ENCODE measurements at places on chromosomes 7 and 10. TPM values are rescaled to one million over a fixed set of nuclear protein-coding genes. Genes with fewer than 3 reads are reported as not detected.

DNA sequence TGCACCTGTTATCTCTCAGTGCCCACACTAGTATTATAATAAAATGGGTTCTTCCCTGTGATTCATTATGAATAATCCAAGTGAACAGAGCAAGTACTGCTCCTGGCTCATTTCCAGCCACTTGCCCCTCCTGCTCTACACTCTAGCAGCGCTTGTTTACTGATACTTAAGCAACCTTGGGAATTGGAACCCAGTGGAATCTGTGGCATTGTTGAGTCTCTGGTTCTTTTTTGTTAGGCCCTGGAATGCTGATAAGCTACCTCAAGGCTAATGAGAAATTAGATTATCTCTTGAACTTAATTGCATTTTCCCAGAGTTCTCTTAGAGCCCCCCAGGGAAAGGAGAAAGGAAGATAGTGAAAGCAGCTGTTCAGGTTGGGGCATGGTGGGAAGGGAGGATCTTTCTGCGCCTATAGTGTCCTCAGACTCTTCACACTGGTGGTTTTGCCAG lies 34.0 kb downstream of the PRKAR2B start:
- H3K4me3 ChIP-seq, result no peak overlapping the region
- H3K27me3 ChIP-seq, result no peaks in the 10 kb centered on the region
- no peak overlapping the region for H3K27ac ChIP-seq
- peak; percentile 4 for DNase-seq

PIK3CG gene
- 0.05 TPM for total RNA-seq

ZNF488 gene
- total RNA-seq, result 3.9 TPM

- no peaks in the 10 kb centered on the region for H3K36me3 ChIP-seq
- no peaks in the 10 kb centered on the region for H3K27me3 ChIP-seq
- no peak overlapping the region for H3K4me3 ChIP-seq
- no peak for DNase-seq
- H3K27ac ChIP-seq, result no peak overlapping the region
Measured at GRCh38 chr10:131155876-131156230, 155.7 kb downstream of the TCERG1L start.

GRCh38 chr7:66326501-66327215 lies 121.5 kb downstream of the TPST1 start:
- no peaks in the 10 kb centered on the region for H3K36me3 ChIP-seq
- no peak overlapping the region for H3K27ac ChIP-seq
- DNase-seq, result no peak
- H3K27me3 ChIP-seq, result no peaks in the 10 kb centered on the region
- H3K4me3 ChIP-seq, result no peak overlapping the region

GRCh38 chr10:6347391-6347951 lies 144.7 kb downstream of the PFKFB3 start:
- no peak for DNase-seq
- H3K27ac ChIP-seq, result no peak overlapping the region
- H3K27me3 ChIP-seq, result no peaks in the 10 kb centered on the region
- H3K4me3 ChIP-seq, result no peak overlapping the region
- no peaks in the 10 kb centered on the region for H3K36me3 ChIP-seq
- no peaks in the 10 kb centered on the region for H3K4me1 ChIP-seq

MACC1 gene
- 9.8 TPM for total RNA-seq

DNA sequence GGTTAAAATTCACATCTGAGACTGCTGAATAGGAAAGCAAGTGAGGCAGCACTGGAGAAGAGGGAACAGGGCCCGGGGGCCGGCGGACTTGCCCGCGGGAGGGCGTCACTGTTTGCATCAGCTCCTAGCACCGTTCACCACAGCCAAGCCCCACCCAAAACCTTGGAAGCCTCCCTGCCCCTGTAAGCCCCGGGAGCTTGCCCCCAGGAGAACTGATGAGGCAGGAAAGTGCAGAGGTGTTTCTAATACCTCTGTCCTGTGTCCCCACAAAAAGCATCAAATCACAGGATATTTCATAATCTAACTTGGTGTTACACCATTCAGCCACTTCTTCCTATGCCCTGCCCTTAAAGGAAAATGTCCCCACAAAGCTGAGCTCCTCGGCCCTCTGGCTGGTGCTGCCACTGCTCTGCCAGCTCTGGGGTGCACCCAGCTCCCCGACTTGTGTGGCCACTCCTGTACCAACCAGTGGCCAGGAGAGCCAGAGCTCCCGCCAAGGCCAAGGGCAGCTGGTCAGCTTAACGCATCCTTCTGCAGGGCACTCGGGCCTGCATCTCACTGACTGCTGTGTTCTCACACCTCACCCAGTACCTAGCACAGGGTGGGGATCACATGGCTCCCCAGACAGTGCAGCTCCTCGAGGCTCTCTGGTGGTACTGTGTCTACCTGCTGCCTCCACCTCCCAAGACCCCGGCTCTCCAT lies 47.3 kb upstream of the CNPY1 start:
- peaks cover 17% of the 10 kb centered on the region for H3K4me1 ChIP-seq
- DNase-seq, result no peak
- no peak overlapping the region for H3K27ac ChIP-seq
- no peak overlapping the region for H3K4me3 ChIP-seq

GGCT gene
- total RNA-seq, result 60.6 TPM

LYZL1 gene
- not detected for total RNA-seq

DNA sequence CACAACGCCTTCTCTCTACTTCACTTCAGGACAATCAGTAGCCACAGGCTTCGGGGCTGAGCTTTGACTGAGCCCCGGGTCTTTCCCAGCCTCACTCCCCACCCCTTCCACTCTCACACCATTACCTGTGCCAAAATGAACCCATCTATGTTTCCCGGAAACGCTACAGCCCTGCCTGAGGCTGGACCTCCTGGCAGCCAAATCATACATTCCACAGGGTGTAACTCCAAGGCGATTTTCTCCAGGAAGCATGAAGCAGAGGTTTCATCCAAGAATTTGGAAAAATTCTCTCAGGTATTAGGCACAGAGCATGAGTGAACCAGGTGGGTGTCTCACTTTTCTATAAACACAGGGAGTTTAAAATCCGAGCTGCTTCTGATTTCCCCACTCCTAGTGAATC lies 286.3 kb downstream of the TNS3 start:
- H3K4me1 ChIP-seq, result peaks cover 16% of the 10 kb centered on the region
- no peaks in the 10 kb centered on the region for H3K27me3 ChIP-seq
- no peak overlapping the region for H3K4me3 ChIP-seq

DNA sequence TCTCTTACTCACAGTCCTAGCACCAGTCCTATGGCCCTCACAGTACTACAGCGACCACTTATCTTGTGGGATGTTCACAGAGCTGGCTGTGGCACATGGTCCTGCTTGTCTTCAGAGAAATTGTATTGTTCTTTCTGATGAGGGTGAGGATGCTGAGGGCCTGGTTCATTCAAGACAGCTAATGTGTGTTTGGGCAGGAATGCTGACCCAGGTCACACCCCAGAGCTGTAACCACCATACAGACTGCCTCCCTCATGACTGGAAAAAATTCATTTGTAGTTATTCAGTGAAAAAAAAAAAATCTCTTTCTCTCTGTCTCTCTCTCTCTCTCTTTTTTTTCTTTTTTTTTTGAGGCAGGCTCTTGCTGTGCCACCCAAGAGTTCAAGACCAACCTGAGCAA lies 83.5 kb downstream of the KLF6 start:
- no peak overlapping the region for H3K27ac ChIP-seq
- no peak for DNase-seq
- H3K4me1 ChIP-seq, result no peaks in the 10 kb centered on the region

GRCh38 chr10:6770846-6771245 lies 190.8 kb upstream of the PRKCQ start:
- H3K4me1 ChIP-seq, result no peaks in the 10 kb centered on the region
- no peaks in the 10 kb centered on the region for H3K27me3 ChIP-seq
- H3K36me3 ChIP-seq, result no peaks in the 10 kb centered on the region
- H3K4me3 ChIP-seq, result no peak overlapping the region
- H3K27ac ChIP-seq, result no peak overlapping the region

VGF gene
- 43.2 TPM for total RNA-seq

DNA sequence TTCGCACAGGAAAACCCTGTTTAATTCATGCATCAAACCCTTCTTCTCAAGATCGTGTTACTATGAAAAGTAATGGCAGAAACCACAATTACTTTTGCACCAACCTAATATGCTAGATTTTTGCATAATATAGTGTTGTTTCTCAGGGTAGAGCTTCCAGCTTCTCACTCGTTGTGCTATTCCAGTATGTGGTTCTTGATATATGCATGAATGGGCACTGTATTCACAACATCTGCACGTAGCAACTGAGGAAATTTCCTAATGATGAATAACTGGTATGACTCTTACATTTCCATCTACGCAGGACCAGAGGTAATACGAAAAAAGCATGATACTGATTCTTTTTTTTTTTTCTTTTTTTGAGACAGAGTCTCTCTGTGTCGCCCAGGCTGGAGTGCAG lies 326.6 kb upstream of the GALNT17 start:
- no peak overlapping the region for H3K4me3 ChIP-seq
- no peaks in the 10 kb centered on the region for H3K4me1 ChIP-seq

TBC1D12 gene
- 7.1 TPM for total RNA-seq

GRCh38 chr7:155224116-155224811 lies 73.4 kb upstream of the INSIG1 start:
- no peak overlapping the region for H3K27ac ChIP-seq
- no peaks in the 10 kb centered on the region for H3K36me3 ChIP-seq
- no peak for DNase-seq
- no peak overlapping the region for H3K4me3 ChIP-seq
- no peaks in the 10 kb centered on the region for H3K27me3 ChIP-seq
- peaks cover 3% of the 10 kb centered on the region for H3K4me1 ChIP-seq

- H3K4me1 ChIP-seq, result no peaks in the 10 kb centered on the region
- H3K27ac ChIP-seq, result no peak overlapping the region
- no peak for DNase-seq
- no peaks in the 10 kb centered on the region for H3K27me3 ChIP-seq
Measured at GRCh38 chr10:129604333-129605032, 137.4 kb downstream of the MGMT start.

- no peak within 1 kb of the TSS for H3K27ac ChIP-seq
- peak within 1 kb of the TSS; percentile 45 for H3K4me3 ChIP-seq
- no peak for DNase-seq
- H3K36me3 ChIP-seq, result no peaks in the 10 kb centered on the region
- peaks cover 19% of the 10 kb centered on the region for H3K4me1 ChIP-seq
Measured at GRCh38 chr10:43076876-43077420, at the start of gene RET. Gene RET, plus strand, starts transcription at chr10:43077069. Its CDS starts 190 bp downstream, at chr10:43077259.

DNA sequence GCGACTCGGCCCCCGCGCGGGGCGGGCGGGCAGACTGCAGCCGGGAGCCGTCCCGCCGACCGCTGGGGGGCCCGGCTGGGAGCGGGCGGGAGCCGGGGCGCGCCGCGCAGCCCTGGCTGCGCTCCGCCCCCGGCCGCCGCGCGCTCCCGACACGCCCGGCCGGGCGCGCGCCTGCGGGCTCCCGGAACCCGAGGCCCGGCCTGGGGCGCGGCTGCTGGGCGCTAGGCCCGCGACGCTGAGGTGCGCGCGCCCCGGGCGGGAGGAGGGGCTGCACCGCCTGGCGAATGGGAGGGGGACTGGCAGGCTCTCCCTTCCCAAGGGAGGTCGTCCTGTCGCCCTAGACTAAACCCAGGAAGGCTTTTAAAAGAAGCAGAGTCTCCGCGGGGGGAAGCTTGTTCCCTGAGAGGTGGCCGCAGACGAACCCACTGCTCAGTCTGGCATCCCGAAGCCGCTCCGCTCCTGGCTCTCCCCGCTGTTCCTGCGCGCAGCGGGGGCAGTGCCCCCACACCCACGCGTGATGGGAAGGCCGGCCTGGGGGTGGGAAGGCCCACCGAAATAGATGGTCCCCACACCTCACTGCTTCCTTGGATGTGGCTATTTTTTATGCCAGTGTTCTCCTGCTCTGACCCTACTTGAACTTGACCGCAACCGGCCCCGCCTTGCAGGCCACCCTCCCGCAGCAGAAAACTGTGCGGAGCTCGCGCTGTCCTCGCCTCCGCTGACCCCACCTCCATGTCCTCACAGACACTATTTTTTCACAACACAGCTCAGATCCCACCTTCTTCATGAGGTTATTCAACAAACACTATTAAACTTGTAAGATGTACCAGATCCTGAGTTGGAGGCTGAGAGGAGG lies at the start of gene VOPP1:
Gene VOPP1, minus strand, starts transcription at position 125 of the 856 bp plus-strand sequence. CDS start 178 bp downstream, outside the sequence.
- peak within 1 kb of the TSS; percentile 65 for H3K27ac ChIP-seq
- no peak for DNase-seq
- peak within 1 kb of the TSS; percentile 69 for H3K4me3 ChIP-seq
- H3K36me3 ChIP-seq, result no peaks in the 10 kb centered on the region

GRCh38 chr7:144777005-144777839 lies 58.6 kb downstream of the TPK1 start:
- no peaks in the 10 kb centered on the region for H3K27me3 ChIP-seq
- H3K4me3 ChIP-seq, result no peak overlapping the region
- H3K4me1 ChIP-seq, result no peaks in the 10 kb centered on the region
- DNase-seq, result no peak

GRCh38 chr7:44375926-44376342 lies 50.5 kb upstream of the CAMK2B start:
- H3K4me3 ChIP-seq, result no peak overlapping the region
- peaks cover 14% of the 10 kb centered on the region for H3K4me1 ChIP-seq
- peaks cover 4% of the 10 kb centered on the region for H3K27me3 ChIP-seq
- H3K27ac ChIP-seq, result no peak overlapping the region
- DNase-seq, result no peak

- H3K4me1 ChIP-seq, result no peaks in the 10 kb centered on the region
- DNase-seq, result no peak
- H3K27me3 ChIP-seq, result 0 out of 2 replicates have a peak, but pooled peaks cover 5% of the 10 kb centered on the region
- no peak overlapping the region for H3K4me3 ChIP-seq
Measured at GRCh38 chr10:101118031-101118430, 13.1 kb upstream of the TLX1 start.

DNA sequence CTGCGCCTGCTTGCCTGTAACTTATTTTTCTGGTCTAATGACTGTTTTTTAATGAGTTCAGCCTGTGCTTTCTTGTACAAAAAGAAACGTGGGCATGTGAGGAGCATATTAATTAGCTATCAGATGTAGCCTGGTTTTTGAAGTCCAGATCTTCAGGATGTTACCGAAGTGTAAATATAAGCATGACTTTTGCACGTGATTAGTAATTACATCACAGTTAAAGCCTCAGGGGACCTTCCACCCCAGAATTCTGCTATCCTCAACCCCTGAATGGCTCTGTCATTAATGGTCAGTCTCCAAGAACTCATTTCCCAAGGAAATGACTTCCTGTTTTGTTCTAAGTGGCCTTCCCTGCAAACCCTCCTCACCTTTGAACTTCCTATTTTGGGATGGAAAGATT lies 2.1 kb upstream of the PRXL2A start:
- no peaks in the 10 kb centered on the region for H3K27me3 ChIP-seq
- no peak overlapping the region for H3K27ac ChIP-seq
- H3K4me3 ChIP-seq, result no peak overlapping the region
- DNase-seq, result no peak
- H3K4me1 ChIP-seq, result peaks cover 3% of the 10 kb centered on the region

- no peaks in the 10 kb centered on the region for H3K4me1 ChIP-seq
- DNase-seq, result no peak
- H3K27ac ChIP-seq, result no peak overlapping the region
Measured at GRCh38 chr7:12771378-12771877, 84.0 kb downstream of the ARL4A start.

All from HCT116 (cell line).